ENCODE measurements at places on chromosomes 7 and 10.

DNA sequence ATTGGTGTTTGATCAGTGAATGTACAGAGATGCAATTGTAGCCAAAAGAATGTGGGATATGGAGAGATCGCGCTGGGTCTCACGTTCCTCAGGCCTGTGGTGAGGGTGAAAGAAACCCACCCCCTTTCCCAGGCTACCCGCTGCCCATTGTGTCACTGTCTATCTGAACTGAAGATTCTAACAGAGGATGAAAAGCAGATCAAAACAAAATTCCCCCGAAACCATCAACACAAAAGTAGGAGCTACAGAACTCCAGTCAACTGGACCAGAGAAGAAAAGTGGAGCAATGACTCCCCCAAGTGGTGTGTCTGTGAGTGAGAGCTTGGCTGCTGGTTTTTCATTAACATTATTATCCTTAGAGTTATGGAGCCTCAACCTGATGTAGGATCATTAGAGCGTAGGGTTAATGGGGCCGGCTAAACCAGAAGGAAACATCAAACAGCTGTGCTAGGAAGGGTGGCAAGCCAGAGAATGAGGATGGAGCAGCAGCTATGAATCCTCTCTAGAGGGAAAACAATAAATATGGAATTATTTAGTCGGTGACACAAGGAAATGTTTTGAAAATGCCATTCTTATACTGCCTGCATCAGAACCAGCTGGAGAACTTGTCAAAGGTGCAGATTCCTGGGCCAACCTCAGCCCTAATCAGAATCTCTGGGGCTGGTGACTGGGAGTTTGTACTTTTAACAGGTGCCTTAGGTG is 38.3 kb downstream of the AKR1B1 start:
- no peaks in the 10 kb centered on the region for H3K27me3 ChIP-seq
- DNase-seq = no peak
- H3K4me3 ChIP-seq = no peak overlapping the region
- peaks cover 3% of the 10 kb centered on the region for H3K4me1 ChIP-seq
- H3K27ac ChIP-seq = no peak overlapping the region

- H3K36me3 ChIP-seq = no peaks in the 10 kb centered on the region
- no peaks in the 10 kb centered on the region for H3K27me3 ChIP-seq
- H3K4me1 ChIP-seq = no peaks in the 10 kb centered on the region
These were observed 32.1 kb upstream of the EZH2 start for GRCh38 chr7:148916186-148916585.

DNA sequence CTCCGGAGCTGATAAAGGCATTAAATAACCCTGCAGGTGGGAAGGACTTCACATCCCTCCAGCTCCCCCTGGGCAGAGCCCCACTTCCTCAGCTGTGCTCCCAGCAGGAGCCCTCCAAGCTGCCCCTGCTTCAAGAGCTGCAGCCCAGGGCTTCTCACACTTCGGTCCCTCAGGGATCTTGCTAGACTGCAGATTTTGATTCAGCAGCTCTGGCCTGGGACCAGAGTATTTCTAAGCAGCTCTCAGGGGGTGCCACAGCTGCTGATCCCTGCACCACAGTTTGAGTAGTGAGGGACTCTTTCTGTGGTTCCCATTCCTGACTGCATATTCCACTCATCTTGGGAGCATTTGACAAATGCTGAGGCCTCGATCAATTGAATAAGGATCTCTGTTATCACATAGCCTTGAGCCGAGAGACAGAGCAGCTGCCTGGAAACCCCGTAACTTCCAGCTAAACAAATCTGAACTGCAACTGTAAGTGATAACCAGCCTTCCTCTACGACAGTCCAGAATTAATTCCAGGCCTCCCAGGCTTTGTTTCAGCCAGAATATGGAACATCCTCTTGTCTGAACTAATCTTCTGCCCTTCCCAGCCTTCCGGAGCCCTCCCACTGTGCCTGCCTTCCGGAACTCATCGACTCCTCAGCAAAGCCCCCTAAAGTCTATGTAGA is 161.4 kb downstream of the CCDC3 start:
- DNase-seq = no peak
- peaks cover 34% of the 10 kb centered on the region for H3K4me1 ChIP-seq
- no peak overlapping the region for H3K4me3 ChIP-seq
- H3K27ac ChIP-seq = no peak overlapping the region
- no peaks in the 10 kb centered on the region for H3K36me3 ChIP-seq

GRCh38 chr10:113230011-113230610 is 280.1 kb downstream of the TCF7L2 start:
- H3K27ac ChIP-seq = no peak overlapping the region
- H3K36me3 ChIP-seq = no peaks in the 10 kb centered on the region
- peak; percentile 64 for DNase-seq
- no peaks in the 10 kb centered on the region for H3K27me3 ChIP-seq
